DMS 273 treated with DMSO at 0.1 percent for 48 hours (cell line): ENCODE measurements at places on chromosomes 12 and 14.

GRCh38 chr12:43585676-43586075 lies 33.7 kb upstream of the ADAMTS20 start:
- DNase-seq, result no peak

DNA sequence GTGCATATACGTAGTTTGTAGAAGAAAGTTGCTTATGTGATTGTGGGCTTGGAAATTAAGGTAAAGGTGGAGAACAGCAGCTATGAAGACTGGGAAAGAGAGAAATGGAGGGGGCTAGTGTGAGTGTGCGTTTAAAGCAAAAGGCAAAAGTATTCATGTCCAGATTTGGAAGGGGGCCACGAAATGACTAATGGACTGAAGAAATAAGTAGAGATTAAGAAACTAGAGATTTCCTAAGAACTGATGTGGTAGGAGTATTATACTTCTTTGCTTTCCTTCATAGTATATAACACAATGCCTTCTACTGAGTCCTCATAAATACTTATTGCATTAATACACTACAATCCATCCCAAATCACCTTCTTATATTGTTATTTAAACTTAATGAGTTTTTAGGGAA lies 298.6 kb upstream of the NOVA1 start:
- DNase-seq, result no peak

- DNase-seq, result no peak
Measured at GRCh38 chr12:53568809-53569557, 57.2 kb downstream of the ATF7 start.

GRCh38 chr12:84950971-84951546 lies 38.5 kb upstream of the SLC6A15 start:
- DNase-seq, result no peak

DNA sequence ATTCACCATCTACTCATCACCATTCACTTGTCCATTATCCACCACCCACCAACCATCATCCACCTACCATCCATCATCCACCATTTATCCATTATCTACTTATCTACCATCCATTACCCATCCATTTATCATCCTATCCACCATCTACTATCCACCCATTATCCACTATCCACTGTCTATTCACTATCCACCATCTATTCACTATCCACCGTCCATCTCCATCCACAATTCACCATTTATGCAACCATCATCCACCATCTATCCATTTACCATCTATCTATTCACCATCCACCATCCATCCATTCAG lies 1.5 kb upstream of the AMN start:
- no peak for DNase-seq

GRCh38 chr12:47907851-47908454 lies 3.2 kb upstream of the VDR start:
- DNase-seq, result no peak

GRCh38 chr12:28390206-28390605 lies 199.9 kb downstream of the CCDC91 start:
- no peak for DNase-seq

GRCh38 chr12:97756741-97757140 lies 294.1 kb downstream of the RMST start:
- DNase-seq, result no peak

- no peak for DNase-seq
Measured at GRCh38 chr14:87094913-87095312, 898.1 kb downstream of the GALC start.

DNA sequence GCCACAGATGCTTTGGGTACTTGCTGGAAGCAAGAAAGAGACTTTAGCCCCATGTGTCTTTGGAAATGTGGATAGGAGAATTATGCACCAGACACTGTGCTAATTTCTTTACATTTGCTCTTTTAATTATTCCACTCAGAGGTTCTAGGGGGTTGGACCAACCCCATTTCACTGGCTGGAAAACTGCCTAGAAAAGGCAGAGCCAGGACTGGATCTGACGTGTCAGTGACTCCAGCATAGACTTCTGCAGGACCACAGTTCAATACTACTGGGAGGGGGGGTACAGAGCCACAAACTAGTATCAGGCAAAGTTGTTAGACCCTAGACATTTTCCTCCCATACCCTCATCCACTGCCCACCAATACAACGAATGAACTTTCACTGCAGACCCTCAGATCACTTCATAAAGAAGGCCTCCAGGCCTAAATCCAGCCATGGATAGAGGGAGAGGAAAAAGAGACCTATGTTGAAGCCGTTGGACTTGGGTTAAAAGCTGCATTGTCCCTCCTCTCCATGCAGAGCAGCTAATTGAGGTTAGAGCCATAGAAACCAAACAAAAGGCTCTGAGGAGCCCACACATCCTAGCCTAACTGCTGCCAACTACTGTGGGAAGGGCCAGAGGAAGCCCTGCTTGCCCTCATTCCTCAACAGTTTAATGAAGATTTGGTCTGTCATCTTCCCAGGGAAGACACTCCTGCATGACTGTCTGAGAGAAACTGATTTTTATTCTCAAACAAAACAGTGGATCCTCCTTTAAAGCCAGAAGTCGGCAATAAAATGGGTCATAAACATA lies 68.7 kb downstream of the STON2 start:
- no peak for DNase-seq

DNA sequence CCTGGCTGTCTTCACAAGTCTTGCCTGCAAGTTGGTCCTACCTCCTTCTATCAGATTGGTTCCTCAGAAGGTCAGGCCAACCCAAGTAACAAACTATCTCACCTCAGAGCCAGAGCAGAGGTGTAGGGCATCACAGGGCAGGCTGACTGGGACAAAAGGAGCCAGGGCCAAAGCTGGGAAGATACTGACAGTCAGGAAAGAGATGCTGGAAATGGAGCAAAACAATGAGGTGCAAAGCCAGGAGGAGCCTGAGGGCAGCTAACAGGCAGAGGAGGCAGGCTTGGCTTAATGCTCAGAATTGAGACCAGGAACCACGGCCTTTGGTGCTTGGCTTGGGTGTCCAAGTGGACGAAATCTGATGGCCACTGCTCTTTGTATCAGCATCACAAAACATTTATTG lies 68.4 kb upstream of the PNMA1 start:
- no peak for DNase-seq

DNA sequence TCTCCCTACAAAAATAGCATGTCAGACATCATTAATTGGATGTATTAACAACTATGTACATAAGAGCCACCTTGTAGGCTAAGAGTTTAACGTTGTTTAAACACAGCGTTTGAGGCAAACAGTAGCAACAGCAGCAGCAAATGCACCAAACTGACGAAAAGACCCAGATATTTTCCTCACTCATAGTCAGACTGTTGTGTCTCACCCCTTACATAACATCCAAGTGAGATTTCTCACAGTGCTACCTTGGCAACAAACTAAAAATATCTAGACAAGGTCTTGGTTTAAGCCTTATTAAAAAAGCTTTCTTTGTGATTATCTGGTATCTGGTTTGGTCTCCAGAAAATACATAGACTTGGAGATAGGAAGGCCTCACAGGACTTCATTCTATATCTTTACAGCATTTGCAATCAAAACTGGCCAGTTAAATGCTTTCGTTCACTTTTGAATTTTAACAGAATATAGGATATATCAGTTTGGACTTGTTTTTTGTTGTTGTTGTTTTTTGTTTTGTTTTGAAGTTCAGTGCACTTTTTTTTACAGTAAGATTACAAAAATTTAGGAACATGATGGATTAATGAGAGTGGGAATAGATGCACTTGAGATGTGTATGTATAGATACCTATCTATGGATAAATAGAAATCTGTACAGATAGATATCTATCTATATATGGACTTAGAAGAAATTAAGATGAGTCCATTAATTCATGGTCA lies 4.1 kb downstream of the BHLHE41 start:
- no peak for DNase-seq

DNA sequence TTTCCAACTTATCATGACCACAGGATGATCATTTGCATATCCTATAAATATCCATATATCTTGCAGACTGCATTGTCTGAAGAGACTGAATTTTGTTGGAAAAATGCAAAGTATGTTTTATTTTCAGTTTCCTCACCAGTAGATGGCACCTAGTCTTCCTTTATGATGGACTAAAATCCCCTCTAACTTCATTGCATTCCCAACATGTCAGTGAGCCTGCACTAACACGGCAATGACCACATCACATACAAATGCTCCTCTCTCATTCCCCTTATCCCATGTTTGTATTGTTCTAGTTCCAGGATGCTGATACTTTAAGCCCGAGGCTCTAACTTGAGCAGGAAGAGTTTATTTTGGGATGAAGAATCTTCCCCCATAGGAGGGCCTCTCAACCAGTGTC lies 24.7 kb upstream of the MYBPC1 start:
- no peak for DNase-seq

- DNase-seq, result no peak
Measured at GRCh38 chr14:70006699-70007098, 127.5 kb downstream of the SMOC1 start.

DNA sequence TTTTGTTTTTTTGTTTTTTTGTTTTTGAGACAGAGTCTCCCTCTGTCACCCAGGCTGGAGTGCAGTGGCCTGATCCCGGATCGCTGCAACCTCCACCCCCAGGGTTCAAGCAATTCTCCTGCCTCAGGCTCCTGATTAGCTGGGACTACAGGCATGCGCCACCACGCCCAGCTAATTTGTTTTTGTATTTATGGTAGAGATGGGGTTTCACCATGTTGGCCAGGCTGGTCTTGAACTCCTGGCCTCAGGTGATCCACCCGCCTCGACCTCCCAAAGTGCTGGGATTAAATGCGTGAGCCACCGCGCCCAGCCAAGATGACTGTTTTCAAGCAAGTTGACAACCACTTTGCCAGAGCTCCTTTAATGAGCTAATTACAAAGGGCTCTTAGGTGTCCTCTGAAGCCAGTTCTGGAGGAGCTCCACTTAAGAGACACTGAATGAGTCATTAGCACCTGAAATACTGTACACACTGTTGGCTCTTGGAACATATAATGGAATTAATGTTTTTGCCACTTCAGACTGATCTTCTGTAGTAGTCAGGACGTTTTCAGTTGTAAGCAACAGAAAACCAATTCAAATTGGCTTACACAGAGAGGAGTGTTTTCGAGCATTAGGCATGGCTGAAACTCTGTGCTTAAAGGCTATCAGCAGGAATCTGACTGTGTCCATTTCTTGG lies 55.4 kb upstream of the MED13L start:
- no peak for DNase-seq

DNA sequence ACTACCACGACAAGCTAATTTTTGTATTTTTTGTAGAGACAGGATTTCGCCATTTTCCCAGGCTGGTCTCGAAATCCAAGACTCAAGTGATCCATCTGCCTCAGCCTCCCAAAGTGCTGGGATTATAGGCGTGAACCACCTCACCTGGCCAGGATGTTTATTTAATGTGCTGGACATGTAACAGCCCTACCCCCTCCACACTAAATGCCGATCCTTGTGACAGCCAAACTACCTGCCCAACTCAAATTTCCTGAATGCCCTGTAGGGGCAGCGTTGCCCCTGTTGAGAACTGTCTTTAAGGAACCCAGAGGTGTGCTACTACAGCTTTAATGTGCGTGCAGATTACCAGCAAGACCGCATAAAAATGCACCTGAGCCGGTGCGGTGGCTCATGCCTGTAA lies 48.1 kb downstream of the KCNK13 start:
- no peak for DNase-seq

- no peak for DNase-seq
Measured at GRCh38 chr14:103385929-103386712, 906 bp downstream of the MARK3 start.

- no peak for DNase-seq
Measured at GRCh38 chr12:40647651-40648050, 44.6 kb upstream of the CNTN1 start.

DNA sequence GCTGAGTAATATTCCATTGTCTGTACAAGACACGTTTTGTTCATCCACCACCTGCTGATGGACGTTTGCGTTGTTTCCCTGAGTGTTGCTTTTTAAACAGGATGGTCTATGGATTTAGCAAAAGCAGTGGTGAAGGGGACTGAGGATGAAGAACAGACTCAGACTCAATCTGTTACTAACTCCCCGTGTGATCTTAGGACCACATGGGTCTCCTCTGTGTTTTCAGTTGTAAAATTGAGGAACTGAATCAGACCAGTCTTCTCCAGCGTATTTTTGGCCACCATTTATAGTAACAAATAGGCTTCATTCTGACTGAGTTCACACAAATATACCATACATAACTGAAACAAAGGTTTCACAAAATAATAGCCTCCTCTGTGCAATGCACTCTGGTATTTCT lies 85.6 kb downstream of the FOXN3 start:
- no peak for DNase-seq

DNA sequence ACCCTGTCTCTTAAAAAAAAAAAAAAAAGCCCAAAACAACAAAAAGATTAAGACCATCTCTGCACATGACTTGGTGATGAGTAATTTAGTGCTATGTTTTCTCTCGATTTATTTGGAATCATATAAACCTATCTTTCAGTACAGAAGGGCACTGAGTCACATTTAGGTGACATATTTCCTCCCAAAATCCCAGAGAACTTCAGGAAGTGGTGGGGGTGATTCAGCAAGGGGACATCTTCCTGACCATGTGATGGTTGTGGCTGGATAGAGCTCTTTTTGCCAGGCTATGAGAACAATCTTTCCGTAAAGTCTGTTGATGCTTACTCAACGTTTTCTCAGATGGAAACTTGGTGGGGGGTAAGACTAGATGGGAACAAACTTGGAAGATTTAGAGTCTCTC lies 50.0 kb downstream of the PPFIBP1 start:
- DNase-seq, result no peak

DNA sequence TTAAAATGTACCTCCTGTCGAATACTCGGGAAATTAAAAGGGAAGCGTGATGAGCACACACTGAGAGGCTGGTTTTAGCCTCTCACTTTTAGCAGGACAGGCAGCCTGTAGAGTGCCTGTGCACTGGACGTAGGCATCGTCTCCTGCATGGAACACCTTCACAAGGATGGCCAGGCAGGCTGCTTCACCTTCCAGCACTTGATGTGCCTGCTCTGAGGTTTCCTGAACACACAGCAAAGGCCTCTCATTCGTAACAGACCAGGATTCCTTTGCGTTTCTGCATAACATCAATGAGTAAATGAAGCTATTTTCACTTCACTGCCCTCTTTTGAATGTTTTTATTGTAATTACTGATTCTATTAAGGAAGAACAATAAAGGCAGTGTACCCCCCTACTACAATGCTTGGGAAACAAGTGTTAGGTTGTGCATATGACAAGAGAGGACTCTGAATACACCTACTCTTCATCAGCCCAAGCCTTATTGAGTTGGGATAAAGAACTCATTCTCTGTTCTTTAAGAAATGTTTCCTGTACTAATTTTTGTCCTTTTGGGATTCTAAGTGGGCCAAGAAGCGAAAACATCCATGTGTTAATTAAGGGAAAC lies 1077.6 kb upstream of the FOXG1 start:
- DNase-seq, result no peak

- no peak for DNase-seq
Measured at GRCh38 chr12:51070004-51070403, 13.4 kb downstream of the CSRNP2 start.

GRCh38 chr12:58408516-58408915 lies 467.1 kb downstream of the ATP23 start:
- no peak for DNase-seq

DNA sequence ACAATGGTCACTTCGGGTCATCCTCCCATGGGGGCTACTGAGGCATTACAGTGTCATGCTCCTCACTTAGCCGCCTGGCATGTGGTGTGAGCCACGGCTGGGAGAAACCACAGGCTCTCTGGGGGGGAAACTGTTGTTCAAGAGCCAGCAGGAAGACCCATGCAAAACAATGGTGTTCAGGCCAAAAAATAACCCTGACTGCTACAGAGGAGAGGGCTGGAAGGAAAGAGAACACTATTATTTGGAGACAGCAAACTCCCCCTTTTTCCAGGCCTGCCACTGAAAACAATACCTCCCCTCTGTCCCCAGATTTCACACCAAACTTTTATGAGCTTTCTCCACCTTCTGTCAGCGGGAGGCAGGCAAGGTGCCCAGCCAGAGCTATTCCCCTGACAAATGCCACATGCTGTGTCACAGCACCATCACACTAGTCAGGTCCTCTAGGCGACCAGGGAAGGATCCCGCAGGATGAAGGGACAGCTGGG lies 83.7 kb downstream of the CHGA start:
- no peak for DNase-seq
